ENCODE measurements at places on chromosomes 6 and 20. TPM values are rescaled to one million over a fixed set of nuclear protein-coding genes. Genes with fewer than 3 reads are reported as not detected.
A peak's percentile ranks its signal among the peaks of the same experiment; 100 is the strongest.

DNA sequence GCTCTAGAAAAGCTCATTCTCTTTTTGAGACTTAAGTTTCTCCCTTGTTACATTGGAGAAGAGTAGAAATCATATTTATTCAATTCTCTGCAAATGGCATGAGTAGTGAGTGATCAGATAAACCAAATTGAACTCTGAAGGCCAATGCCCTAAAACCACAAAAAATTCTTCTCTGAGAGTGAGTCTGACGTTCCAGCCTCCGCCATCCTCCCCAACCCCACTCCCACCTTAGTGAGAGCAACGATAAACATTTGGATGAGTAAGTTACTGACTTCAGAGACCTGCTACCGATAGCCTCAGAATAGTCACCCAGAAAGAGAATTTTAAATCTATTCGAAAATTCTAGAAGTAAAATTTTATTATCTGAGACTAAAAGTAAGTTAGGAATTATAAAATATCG is 94.6 kb downstream of the TFAP2A start:
- no peak for DNase-seq

DNA sequence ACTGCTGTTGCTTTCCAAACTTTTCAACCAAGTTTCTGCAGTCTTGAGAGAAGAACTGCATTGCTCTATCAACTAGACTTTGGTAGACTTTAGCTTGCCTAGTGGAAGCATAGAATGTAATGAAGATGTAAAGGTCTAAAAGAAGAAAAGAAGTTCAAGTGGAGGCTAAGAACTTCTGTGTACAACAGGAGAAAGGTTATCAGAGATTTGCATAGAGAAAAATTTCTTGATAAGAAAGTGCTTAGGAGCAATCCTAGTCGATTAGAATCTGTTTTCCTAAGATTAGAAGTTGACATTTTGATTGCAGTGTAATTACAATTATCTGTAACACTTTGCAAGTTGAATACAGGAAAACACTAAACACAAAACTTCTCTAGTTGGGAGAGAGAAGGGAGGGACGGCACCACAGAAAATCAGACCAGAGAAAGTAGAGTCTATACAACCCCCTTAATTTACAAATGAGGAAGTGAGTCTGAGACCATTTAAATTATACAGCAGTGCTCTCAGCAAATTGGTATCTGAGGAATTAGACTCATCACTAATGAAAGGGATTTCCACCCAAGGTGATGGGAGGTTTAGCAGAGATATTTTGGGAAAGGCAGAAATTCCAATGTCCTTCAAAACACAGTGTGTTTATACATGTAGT is 194.3 kb upstream of the MARCKS start:
- DNase-seq = no peak

DNA sequence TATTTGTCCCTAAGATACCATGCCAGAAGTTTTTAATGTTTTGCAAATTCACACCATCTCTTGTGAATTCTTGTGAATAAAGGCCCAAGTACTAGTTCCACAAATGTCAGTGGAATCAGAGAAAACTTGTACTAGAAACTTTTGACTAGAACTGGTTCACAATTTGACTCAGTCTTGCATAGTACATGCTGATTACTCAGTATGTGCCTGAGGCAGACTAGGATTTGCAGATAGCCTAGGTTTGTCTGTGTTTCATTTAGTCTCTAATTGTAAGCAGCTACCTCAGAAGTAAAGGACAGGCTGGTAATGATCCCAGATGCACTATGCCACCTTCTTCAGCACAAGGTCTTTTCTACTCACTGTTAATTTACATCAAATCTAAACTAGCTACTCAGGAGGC is 34.2 kb upstream of the GSTA4 start:
- no peak for DNase-seq

DNA sequence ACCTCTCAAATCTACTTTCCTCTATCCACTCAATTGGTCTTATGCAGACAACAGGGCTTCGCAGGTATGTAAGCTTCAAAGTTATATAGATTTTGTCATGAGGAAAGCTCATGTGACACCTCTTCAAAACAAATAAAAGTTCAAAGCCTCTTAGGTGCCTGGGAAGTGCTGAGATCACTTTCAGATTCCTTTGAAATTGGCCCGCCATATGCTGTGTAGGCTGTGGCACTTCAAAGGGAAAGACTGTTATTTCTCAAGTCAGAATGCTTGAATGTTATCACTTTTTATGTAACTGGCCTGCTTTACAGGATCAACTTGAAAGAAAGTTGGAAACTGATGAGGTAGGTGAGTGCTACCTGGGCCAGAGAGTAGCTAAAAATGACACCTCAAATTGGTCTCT is 67.1 kb upstream of the GFRAL start:
- DNase-seq = no peak

GRCh38 chr6:139369568-139370282 is 4.7 kb downstream of the CITED2 start:
- DNase-seq = peak; percentile 71

GRCh38 chr20:46933150-46933549 is 38.5 kb downstream of the EYA2 start:
- no peak for DNase-seq

DNA sequence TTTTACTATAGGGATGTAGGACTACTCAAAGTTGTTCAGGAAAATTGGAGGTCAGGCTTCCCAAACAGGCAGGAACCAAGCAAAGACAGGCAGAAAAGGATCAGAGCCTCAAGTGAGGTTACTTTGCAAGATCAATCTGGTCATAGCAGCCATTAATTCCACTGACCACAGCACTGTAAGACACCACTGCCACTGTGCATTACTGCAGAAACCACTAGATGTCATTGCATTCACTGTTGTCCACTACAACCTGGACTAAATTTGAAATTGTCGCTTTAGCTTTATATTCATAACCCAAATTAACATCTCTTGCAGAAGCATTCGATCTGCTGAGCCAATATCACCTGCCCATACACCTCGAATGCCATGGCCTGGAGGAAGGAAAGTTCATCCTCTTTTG is 126.9 kb upstream of the UFL1 start:
- DNase-seq = no peak

- no peak for DNase-seq
Observed at GRCh38 chr20:57474205-57474604, 50.7 kb downstream of the CTCFL start.

- no peak for DNase-seq
Observed at GRCh38 chr6:3421791-3422434, 34.9 kb downstream of the SLC22A23 start.

DNA sequence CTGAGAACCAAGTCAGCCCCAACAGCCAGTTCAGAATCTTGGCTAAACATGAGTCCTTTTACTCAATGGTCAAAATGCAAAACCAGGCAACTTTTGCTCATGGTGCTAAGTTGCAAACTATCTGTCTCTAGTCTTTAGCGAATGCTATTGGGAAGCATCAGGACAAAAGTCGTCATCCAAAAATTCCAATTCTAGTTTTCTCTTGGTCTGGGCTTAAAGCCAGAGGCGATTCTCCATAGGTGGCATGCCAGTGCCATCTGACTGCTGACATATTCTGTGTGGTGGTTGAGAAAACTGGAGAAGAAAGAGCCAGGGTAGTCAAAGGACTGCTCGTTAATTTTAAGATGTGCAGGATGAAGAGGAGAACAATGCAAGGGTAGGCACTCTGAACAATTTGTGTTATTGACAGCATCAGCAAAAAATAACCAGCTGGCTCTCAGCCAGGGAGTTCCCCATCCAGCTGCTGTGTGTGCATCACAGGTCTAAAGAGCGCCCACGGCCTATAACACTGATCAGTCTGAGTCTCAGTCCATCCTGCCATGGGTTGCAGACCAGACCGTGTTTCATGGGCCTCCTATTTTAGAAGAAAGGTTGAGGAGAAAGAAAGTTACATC is 313.6 kb downstream of the ALDH8A1 start:
- DNase-seq = no peak

DNA sequence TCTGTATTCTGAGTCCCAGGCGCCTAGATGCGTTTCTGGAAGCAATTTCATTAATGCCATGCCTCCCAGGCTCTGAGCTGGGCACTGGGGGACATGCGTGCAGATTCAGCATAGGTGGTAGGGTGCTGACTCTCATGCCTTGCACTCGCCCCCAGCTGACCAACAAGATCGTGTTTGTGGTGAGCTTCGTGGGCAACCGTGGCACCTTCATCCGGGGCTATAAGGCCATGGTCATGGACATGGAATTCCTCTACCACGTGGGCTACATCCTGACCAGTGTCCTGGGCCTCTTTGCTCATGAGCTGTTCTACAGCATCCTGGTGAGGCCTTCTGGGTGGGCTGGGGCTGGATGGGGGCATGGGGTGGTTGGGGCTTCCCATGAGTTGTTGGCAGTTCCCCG is 21.6 kb downstream of the UQCC2 start:
- DNase-seq = no peak

DNA sequence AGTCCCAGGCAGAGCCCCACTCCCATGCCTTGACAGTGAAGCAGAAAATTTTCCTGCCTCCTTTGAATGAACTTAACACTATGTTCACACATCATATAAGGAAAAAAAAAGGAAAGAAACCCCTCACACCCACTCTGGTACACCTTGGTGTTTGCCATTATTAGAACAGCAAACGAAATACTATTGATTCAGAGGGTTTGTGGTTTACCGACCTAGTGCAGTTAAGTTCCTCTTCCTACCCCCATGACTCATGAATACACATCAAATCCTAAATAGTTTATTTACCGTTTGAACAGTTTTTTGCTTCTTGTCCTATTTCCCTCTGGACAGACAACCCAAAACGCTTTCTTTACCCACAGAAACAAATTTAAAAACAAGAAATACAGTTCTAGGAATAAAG is 237.7 kb downstream of the FOXA2 start:
- no peak for DNase-seq

DDO gene
- total RNA-seq = not detected

ELMO2 gene
- 64.5 TPM for total RNA-seq

SLC44A4 gene
- not detected for total RNA-seq

SLC12A5 gene
- total RNA-seq = not detected

COX7A2 gene
- total RNA-seq = 538 TPM

XKR7 gene
- not detected for total RNA-seq

NMBR gene
- total RNA-seq = not detected

Measured in activated CD4-positive, alpha-beta T cell treated with anti-CD3 and anti-CD28 coated beads, Interleukin-2, amount 10 ng/mL, durations not matched to agents 24 days and 14 days (primary cell).